ENCODE measurements at places on chromosomes 3 and 15. TPM values are rescaled to one million over a fixed set of nuclear protein-coding genes. Genes with fewer than 3 reads are reported as not detected.
A peak's percentile ranks its signal among the peaks of the same experiment; 100 is the strongest.

- peak; percentile 70 for DNase-seq
Measured at GRCh38 chr3:173411375-173411973, 13.9 kb downstream of the NLGN1 start.

DNA sequence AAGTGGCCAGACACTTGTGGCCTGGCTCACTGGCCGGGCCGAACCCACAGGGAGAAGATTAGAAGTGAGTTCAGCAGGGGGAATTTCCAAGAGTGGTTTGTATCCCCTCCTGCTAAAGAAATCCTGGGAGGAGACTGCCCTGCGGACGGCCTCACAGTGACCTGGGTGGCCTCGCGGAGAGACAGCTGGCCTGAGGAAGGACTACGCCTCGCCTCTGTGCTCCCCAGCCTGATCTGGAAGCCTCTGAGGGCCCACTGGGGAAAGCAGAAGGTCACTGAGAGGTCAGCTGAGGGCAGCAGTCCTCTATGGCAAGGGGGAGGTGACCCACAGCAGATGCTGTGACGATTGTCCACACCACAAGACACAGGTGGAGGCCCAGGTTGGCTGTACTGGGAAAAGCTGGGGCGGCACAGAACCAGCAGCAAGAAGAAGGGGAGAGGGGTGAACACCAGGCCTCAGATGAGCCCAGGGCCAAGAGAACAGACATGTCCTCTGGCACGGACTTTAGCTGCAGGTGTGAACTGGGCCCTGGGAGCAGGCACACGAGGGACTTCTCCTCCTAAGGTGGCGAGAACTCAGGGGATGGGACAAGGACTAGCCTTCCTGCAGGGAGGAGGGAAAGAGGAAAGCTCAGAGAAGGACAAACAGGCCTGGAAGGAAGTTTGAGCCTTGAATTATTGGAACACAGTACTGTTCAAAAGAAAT lies 37.2 kb upstream of the DLG1 start:
- no peak for DNase-seq

PRSS50 gene
- total RNA-seq, result not detected

GOLGA8S gene
- total RNA-seq, result not detected

DNA sequence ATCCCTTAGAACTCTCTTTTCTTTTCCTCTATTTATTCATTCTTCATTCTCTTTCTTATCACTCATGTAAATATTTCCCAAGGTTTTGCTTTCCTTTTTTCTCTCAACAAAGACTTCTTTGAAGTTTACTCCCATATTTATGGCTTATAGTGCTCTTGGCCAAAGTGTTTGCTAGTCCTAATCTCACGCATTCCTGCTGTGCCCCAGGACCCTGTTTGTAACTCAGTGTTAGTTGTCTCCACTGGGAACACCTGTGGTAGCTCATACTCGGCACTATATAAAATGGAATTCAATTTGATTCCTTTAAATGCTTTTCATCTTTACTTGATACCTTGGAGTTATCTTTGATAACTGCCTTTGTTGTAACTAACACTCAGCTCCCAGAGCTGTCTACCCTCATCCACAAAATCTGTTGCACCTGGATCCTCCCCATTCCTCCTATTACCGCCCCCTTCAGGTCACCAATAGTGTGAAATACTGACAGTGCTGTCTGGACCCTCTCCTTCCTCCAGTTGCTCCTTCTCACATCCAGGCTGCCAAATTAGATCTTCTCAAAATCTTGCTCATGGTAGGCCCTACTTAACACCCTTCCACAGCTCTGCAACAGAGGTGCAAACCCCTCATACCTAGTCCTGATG lies 76.8 kb downstream of the TIGIT start:
- DNase-seq, result no peak

- no peak for DNase-seq
Measured at GRCh38 chr15:71883447-71883846, 73.1 kb downstream of the NR2E3 start.

GRCh38 chr15:63473749-63473998 lies 30.7 kb upstream of the USP3 start:
- DNase-seq, result no peak

Data from G401 (cell line).